AG09309 (cell line): ENCODE measurements at places on chromosomes 5 and 9.
A peak's percentile ranks its signal among the peaks of the same experiment; 100 is the strongest.

- DNase-seq, result no peak
These were observed 71.6 kb downstream of the PCDH1 start for GRCh38 chr5:141806626-141807025.

DNA sequence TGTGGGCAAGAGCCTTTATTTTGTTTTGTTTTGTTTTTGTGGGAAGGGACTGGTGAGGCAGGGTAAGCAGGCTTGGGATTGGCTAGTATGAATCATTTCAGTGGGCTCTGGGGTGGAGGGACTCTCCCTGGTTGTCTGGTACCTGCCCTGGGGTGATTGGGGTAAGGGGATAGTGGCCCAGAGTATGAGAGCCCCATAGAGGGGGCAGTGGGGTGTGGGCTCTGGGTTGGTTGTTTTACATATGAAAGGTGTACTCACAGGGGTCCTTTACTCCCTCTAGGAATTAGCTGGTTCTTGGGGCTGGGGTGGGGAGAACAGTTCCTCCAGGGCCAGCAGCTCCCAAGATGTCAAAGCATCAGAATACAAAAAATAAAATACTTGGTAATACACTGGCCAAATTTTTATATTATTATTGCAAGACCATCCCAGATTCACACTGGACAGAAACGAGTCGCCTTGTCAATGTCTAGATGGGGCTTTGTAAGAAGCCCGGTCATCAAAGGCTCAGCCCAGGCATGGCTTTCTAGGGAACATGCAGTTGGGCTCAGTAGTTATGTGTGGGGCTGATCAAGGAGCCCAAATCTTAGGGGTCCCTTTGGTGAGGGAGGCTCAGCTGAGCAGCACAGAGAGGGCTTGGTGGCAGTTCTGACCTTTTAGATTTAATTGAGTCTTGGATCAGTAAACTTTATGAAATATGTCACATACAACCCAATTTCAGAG is 190.5 kb downstream of the NXNL2 start:
- no peak for DNase-seq

GRCh38 chr5:12073426-12073825 is 169.2 kb upstream of the CTNND2 start:
- DNase-seq, result no peak

DNA sequence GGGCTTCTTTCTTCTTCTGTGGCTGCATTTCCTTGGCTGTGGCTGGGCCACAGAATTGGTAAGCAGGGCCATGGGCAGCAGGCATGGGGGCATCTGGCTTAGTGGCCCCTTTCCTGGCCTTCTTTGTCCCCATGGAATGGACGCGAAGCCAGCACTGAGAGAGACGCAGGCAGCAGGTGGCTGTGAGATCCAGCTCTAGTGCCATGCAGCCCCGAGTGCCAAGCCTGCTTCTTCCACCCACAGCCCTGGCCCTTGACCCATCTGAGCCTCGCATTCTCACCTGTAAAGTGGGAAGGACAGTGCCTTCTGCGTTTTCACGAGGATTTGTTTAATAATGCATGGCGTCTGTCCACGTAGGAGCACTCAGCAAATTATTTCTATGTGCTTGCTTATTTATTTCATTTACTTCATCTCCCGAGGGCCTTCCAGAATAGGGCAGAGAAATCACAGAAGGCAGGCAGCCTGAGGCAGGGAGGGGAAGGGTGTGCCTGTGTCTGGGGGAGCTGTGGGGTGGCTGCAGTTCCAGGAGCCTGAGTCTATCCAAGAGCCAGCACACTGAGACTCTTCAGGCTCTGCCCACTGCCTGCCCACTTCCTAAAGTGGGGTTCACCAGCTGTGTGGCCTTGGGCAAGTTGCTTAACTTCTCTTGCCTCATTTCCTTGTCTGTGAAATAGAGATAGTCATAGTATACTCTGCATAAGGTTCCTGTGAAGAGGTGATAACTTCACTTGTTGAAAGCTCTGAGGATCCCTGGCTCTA is 55.2 kb downstream of the NTNG2 start:
- no peak for DNase-seq

- DNase-seq, result peak; percentile 59
These were observed 31.4 kb upstream of the LPCAT1 start for GRCh38 chr5:1555011-1555807.

- DNase-seq, result no peak
These were observed 11.9 kb upstream of the AQP7 start for GRCh38 chr9:33414268-33414667.

DNA sequence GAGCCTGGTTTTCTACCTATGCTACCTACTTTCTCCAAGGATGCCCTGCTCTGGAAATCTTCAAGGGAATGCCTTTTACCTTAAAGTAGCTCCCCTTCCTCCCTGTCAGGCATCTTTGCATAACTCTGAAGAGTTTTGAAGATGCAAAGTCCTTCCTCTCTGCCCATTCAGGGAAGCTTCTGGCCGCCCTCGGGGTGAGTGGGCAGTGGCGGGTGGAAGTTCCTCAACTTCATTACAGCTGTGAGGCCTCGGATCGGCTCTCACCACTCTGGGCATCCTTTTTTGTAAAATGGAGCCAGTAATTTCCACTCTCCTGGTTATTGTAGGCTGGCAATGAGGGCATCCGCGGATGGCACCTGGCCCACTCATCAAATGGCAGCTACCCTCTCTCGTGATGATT is 31.7 kb upstream of the STXBP1 start:
- DNase-seq, result no peak

DNA sequence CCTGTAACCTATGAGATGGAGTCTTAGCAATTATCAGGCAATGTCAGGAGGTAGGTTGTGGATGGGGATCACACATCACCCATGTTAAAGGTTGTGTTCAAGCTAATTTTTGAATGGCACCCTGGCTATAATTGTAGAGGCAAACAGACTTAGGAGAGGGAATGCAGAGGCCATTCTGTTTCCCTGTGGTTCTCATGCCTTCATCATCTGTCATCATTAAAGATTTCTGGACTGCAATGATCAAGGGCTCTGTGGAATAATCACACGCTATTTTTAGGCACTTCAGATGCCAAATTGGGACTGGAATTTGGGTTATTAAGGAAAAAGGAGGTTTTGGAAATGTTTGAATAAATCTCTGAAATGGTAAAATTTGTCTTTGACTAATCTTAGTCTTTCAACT is 1065.4 kb downstream of the TAF11L14 start:
- DNase-seq, result no peak

GRCh38 chr5:176922817-176923216 is 23.7 kb upstream of the HK3 start:
- DNase-seq, result no peak
